ENCODE measurements at places on chromosomes 2 and 18.

DNA sequence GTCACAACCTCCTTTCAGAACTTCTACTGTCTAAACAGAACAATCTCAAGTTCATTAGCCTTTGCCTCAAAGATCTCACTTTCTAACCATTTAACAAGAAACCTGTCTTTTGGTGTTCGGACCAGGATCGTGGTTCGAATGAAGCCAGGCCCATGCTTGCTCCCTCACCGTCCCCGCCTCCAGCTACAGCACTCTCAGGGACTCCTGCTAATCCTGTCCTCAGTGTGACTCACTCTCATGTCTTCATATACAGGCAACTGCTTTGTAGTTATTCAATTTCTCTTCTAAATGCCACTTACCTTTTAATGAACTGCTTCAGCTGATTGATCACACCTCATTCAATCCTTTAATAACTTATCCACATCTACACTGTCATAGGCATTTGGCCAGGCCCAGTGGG is 15.8 kb downstream of the SERTAD2 start:
- no peak for DNase-seq

- no peak for DNase-seq
Observed at GRCh38 chr2:147649998-147650397, 194.8 kb upstream of the ACVR2A start.

DNA sequence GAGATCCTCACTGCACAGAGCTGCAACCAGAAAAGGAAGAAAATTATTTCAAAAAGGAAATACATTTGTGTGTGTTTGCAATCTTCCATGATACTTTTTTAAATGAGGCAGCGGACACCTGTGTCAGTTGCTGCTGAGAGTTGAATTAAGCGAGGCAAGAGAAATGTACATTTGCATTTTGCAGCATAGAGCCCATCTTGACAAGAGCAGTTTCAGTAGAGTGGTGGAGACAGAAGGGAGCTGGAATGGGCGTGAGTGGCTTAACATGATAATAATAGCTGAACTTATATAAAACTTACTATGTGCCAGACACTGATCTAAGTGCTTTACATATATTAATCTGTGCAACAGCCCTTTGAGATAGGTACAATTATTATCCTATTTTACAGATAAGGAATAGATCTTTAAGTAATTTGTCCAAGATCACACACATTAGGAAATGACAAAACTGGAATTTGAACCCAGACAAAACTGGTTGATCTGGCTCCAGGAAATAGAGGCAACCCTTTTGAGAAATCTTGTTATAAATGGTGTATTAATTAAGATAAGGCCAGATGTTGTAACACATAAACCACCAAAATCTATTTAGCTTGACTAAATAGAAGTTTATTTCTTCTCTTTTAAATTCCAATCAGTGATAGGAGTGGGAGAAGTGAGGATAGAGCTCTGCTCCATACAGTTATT is 68.7 kb downstream of the SDC1 start:
- DNase-seq, result no peak

DNA sequence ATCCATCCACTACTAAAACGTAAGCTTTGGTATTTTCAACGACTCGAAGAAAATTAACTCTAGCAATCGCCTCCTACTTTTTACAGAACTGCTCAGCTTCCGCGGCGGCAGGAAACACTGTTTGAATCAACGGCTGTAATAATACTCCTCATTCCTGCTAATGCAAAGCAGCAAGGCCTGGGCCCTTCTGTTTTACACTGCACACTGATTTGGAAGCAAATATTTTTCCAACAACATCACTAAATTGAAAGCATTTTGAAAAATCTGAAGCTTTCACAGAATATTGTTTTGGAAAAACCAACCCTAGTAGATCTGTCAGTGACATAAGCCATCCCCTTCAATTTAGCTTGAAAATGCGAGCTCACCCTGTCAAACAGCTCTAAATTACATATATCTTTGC is 261.2 kb downstream of the TXNL1 start:
- no peak for DNase-seq

- DNase-seq, result no peak
Observed at GRCh38 chr2:21059885-21060610, 16.2 kb upstream of the APOB start.

DNA sequence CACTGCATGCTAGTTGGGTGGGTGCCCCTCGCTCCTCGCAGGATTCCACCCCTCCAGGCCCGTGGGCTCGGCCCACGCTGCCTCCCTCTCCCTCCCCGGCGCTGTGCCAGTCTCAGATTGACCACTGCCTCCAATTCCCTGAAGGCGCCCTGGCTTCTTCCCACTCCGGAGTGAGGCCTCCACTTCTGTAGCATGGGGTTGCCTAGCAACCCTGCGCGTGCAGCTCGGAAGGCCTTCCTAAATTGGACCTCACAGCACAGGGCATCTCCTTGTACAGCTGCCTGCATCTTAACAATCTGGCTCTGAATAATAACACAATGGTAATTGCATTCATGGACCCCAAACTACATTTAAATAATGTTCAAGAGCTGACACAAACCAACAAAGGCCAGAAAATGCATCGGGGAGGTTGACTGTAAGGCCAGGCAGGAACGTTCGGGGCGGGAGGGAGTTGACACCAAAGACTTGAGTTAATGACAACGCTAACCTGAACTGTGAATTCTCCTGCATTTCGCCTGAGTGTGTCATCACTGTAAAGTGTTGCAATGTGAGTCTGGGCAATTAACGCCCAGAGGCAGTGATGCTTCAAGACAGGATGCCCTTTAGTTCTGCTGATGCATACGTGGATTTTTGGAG is 222.9 kb downstream of the ZBTB7C start:
- DNase-seq, result no peak

- no peak for DNase-seq
Observed at GRCh38 chr2:122737429-122738077, 982.1 kb downstream of the TSN start.

GRCh38 chr2:75667884-75668283 is 21.3 kb downstream of the MRPL19 start:
- no peak for DNase-seq

All from T-helper 2 cell (primary cell).